ENCODE measurements at places on chromosomes 7 and 10.

- H3K27me3 ChIP-seq: no peaks in the 10 kb centered on the region
- no peak for DNase-seq
- H3K36me3 ChIP-seq: no peaks in the 10 kb centered on the region
Observed at GRCh38 chr7:35707422-35707821, 12.5 kb upstream of the HERPUD2 start.

DNA sequence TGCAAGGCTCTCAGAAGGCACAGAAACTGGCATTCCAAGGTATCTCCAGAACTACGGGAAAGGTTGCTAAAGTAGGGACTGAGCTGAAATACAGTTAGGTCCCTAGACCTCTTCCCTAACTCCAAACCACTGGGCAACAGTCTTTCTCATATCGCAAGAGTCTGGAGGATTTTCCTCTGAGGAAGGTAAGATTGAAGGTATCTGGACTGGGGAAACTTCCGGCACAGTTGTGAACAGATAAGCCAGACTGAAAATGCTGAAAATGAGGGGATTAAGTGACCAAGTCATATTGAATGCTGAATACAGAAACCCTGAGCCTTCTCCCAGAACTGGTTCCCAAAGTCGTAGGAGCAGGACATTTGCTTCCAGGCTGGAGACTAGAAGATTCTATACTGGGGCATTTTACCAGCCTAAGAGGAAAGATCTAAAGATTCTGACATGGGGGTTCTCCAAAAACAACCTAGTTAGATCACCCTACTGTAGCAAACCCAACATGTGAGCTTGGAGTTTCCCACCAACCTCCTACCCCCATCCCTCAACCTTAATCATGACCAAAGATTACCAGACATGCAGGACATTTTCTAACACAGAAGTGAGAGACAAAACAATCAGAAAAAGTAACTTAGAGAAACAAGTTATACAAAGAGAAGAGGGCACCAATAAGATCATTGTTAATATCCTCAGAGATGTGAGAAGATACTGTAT is 2.8 kb upstream of the PRRT4 start:
- H3K36me3 ChIP-seq: no peaks in the 10 kb centered on the region
- no peak overlapping the region for H3K4me3 ChIP-seq
- H3K4me1 ChIP-seq: peaks cover 20% of the 10 kb centered on the region
- H3K27ac ChIP-seq: no peak overlapping the region
- no peak for DNase-seq

DNA sequence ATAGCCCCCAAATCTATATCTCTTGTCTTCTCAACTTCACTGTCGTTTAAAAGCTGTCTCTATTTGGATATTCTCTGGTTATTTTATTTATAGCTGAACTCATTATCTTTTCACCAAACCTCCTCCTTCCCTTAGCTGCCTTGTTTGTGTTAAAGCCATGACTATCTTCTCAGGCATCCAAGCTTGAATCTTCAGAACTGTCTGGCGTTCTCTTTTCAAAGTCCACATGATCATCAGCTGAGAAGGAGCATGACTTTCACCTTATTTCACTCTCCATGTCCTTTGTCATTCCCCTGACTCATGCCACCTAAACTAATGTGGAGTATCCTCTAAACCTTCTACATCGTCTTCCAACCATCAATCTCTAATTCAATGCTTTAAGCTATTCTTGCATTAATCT is 5.7 kb upstream of the GLCCI1 start:
- no peak overlapping the region for H3K4me3 ChIP-seq
- H3K4me1 ChIP-seq: peaks cover 4% of the 10 kb centered on the region
- no peak overlapping the region for H3K27ac ChIP-seq
- DNase-seq: no peak
- no peaks in the 10 kb centered on the region for H3K36me3 ChIP-seq

DNA sequence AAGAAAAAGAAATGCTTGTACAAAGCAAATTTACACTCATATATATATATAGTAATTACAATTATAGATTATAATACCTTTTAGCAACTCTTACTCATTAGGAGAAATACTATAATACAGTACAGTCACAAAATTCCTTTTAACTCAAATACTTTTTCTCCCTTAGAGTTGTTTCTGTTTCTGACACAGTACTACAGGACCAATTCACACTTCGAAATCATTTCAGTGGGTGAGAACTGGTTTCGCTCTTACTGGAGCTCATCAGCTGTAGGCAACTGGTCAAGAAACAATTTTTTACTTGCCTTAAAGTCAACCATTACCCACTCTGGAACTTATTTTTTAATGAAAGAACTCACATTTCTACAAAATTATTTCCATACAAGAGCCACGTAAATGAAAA is 6.0 kb downstream of the CCDC186 start:
- H3K4me3 ChIP-seq: no peak overlapping the region
- DNase-seq: no peak
- H3K36me3 ChIP-seq: no peaks in the 10 kb centered on the region
- no peaks in the 10 kb centered on the region for H3K27me3 ChIP-seq
- no peak overlapping the region for H3K27ac ChIP-seq
- H3K4me1 ChIP-seq: peaks cover 16% of the 10 kb centered on the region

DNA sequence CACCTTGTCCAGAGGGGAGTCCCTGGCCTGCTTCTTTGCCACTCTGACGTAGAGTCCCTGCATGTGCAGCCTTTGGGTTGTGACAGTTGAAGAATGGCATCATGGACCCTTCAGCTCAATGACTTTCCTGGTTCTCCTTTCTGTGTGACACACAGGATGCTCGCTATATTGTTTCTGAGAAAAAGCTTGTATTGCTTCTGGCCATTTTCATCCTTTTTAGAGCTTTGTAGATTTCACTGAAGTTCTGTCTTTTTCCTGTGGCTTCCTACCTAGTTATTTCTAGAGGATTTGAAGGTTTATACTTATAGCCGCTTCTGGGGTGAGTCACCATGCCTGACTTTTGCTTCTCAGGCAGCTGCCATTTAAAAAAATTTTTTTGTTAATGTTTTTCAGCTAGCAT is 27.0 kb downstream of the SND1 start:
- peaks cover 14% of the 10 kb centered on the region for H3K36me3 ChIP-seq
- DNase-seq: no peak
- no peaks in the 10 kb centered on the region for H3K27me3 ChIP-seq
- no peak overlapping the region for H3K27ac ChIP-seq
- peaks cover 4% of the 10 kb centered on the region for H3K4me1 ChIP-seq

- H3K27ac ChIP-seq: no peak overlapping the region
- no peak for DNase-seq
- H3K4me3 ChIP-seq: no peak overlapping the region
- H3K27me3 ChIP-seq: no peaks in the 10 kb centered on the region
Observed at GRCh38 chr7:121992068-121992467, 119.1 kb downstream of the PTPRZ1 start.

- no peaks in the 10 kb centered on the region for H3K27me3 ChIP-seq
- no peaks in the 10 kb centered on the region for H3K36me3 ChIP-seq
- H3K4me3 ChIP-seq: no peak overlapping the region
- H3K27ac ChIP-seq: no peak overlapping the region
Observed at GRCh38 chr7:8973601-8974000, 540.2 kb downstream of the NXPH1 start.

DNA sequence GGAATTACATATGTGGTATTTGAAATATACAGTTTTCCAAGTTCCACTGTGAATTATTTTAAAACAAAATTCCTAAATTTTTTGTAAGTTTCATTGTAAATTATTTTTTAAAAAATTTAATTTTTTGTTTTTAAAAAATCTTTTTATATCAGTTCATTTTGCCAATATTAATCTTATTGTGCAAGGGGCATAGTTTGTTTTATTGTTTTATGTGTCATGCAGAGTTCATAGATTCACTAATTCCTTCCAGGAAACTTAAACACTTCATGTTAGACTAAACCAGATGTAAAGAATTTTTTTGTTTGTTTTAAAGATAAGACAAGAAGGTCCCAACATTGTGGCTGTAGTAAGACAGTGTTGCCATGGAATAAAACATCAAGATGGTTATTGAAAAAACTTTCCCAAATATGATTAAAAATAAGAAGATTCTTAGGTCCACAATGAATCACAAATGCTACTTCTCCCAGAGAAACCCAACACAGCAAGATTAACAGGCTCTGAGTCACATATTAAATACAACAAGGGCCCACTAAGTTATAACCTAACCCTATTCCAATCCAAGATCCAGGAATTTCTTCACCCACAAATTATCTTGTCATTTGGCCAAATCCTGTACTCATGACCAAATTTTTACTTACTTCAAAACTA is 464.7 kb upstream of the IGFBP3 start:
- no peak overlapping the region for H3K4me3 ChIP-seq
- H3K36me3 ChIP-seq: no peaks in the 10 kb centered on the region
- no peaks in the 10 kb centered on the region for H3K4me1 ChIP-seq
- no peaks in the 10 kb centered on the region for H3K27me3 ChIP-seq
- no peak overlapping the region for H3K27ac ChIP-seq

GRCh38 chr7:137882806-137883205 is 36.0 kb upstream of the DGKI start:
- no peak overlapping the region for H3K27ac ChIP-seq
- H3K36me3 ChIP-seq: peaks cover 67% of the 10 kb centered on the region
- H3K4me3 ChIP-seq: no peak overlapping the region
- no peaks in the 10 kb centered on the region for H3K4me1 ChIP-seq
- DNase-seq: no peak
- H3K27me3 ChIP-seq: no peaks in the 10 kb centered on the region

DNA sequence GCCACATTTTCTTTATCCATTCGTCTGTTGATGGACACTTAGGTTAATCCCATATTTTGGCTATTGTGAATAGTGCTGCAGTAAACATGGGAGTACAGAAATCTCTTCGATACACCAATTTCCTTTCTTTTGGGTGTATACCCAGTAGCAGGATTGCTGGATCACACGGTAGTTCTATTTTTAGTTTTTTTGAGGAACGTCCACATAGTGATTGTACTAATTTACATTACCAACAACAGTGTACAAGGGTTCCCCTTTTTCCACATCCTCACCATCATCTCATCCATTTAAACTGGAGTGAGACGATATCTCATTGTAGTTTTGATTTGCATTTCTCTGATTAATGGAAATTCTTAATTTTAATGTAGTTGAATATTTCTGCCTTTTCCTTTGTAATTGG is 19.3 kb downstream of the VKORC1L1 start:
- H3K36me3 ChIP-seq: no peaks in the 10 kb centered on the region
- H3K4me1 ChIP-seq: no peaks in the 10 kb centered on the region
- no peak for DNase-seq
- H3K4me3 ChIP-seq: no peak overlapping the region
- no peaks in the 10 kb centered on the region for H3K27me3 ChIP-seq

- no peaks in the 10 kb centered on the region for H3K4me1 ChIP-seq
- H3K36me3 ChIP-seq: no peaks in the 10 kb centered on the region
- no peak overlapping the region for H3K4me3 ChIP-seq
- DNase-seq: no peak
- H3K27me3 ChIP-seq: peaks cover 11% of the 10 kb centered on the region
- no peak overlapping the region for H3K27ac ChIP-seq
Observed at GRCh38 chr7:44131173-44132029, 8.1 kb upstream of the POLD2 start.

GRCh38 chr7:977326-978048 is 2.1 kb upstream of the COX19 start:
- H3K36me3 ChIP-seq: no peaks in the 10 kb centered on the region
- peaks cover 8% of the 10 kb centered on the region for H3K4me1 ChIP-seq
- no peak for DNase-seq
- no peaks in the 10 kb centered on the region for H3K27me3 ChIP-seq
- no peak overlapping the region for H3K4me3 ChIP-seq

DNA sequence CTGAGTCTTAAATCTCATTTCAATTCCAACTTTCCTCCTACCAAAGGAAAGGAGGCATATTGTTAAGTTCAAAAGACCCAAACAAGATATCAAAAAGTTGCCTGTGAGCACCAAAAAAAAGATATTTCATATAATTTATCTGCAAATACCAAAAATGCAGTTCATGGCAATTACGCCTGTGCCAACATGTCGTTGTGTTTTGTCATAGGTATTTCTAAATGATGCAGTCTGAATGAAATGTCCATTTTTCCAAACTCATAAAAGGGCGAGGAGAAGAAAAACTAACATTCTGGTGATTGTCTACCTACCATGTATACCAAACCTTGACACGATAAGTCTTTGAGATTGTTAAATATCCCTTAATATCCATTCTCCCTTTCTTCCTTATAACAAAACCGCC is 109.8 kb downstream of the SGMS1 start:
- H3K4me3 ChIP-seq: no peak overlapping the region
- no peak for DNase-seq
- peaks cover 25% of the 10 kb centered on the region for H3K4me1 ChIP-seq
- H3K36me3 ChIP-seq: no peaks in the 10 kb centered on the region
- no peaks in the 10 kb centered on the region for H3K27me3 ChIP-seq

DNA sequence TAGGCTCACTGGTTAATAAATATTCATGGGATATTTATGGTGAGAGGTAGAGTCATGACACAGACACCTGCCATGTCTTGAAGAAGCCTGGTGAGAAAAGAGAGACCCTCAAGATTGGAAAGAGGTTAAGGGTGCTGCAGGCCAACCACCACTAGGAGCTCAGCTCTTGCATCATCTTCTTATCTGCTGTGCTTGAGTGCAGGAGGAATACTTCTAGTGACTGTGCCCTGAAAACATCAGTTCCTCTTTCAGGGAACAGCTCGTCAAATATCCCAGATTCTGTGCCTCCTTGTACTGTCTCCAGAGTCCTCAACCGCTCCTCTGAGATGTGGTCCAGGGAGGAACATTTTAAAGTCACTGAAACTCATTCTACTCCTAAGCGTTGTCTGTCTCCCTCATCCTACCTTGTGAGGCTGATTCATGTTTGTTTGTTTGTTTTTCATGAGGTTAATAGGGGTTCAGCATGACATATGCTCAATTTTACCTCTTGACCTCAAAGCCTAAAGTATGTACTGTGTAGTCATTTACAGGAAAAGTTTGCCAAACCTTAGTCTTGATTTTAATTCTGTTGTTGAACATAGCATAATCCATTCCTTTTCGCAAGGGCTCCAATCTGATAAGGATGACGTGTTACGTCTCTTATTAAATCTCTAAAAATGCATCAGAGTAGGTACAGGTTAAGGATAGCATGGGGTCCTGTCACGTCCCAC is 293.1 kb downstream of the C7orf25 start:
- no peaks in the 10 kb centered on the region for H3K4me1 ChIP-seq
- DNase-seq: no peak
- no peaks in the 10 kb centered on the region for H3K36me3 ChIP-seq
- no peak overlapping the region for H3K4me3 ChIP-seq
- H3K27me3 ChIP-seq: peaks cover 4% of the 10 kb centered on the region
- no peak overlapping the region for H3K27ac ChIP-seq

DNA sequence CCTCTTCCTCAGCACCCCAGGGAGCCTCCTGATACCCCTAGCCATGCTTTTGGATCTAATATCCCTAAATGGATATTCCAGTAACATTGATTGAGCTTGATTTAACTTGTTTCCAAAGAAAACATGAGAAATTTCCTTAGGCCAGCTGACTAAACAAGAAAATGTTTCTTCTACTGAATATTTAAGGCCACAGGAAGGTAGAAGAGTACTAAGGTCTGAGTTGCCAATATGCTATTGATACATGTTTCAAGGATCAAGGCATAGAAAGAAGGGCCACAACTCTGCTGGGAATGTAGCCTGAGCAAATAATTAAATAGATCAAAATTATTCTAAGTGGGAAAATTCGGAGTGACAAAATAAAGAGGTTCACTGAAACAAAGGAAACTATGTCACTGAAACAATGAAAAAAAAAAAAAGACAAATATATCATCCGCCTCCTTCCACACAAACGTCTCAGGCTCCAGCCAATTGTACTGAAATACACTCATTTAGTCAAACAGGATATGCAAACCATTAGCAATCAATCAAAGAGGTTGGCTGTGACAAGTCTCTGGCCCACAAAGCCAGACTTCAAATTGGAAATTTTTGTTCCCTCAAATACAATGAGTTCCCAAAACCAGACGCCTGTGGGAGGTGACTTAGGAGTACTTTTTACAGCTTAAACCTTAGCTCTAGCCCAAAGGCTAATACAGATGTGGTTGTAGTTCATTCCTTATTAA is 396.2 kb downstream of the HTR7 start:
- H3K4me3 ChIP-seq: no peak overlapping the region
- no peak for DNase-seq
- no peak overlapping the region for H3K27ac ChIP-seq
- H3K27me3 ChIP-seq: no peaks in the 10 kb centered on the region
- no peaks in the 10 kb centered on the region for H3K4me1 ChIP-seq
